ENCODE measurements at places on chromosomes 1 and 21.
A peak's percentile ranks its signal among the peaks of the same experiment; 100 is the strongest.

DNA sequence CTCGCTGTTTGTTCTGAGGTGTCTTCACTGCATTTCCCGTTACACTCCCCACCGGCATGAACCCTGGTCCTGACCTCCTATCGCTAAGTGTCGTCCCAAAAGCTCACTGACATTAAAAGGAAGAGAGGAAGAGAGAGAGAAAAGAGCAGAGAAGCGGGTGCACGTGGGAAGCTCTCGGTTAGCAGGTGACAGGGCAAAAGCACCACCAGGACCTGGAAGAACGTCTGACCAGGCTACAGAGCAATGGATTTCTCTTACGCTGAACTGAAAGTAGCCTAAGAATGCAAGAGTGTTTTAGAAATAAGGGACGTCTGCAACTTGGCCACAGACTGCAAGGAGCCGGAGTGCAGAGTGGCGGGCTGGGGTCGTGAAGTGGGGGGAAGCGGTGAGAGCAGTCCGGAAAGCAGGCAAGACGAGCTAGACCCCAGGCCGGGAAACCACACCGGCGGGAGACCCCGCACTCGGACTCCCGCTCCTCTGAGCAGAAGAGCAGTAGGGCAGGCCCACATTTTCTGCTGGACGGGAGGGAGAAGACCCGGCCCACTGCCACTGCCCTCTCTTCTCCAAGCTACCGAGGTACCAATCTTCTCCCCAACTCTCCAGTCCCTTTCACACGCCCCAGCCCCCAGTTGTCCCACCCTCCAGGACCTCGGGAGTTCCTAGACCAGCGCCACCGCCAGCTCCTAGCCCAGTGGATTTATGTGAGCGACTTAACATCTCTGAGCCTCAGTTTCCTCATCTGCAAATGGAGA lies 8.3 kb upstream of the MPZL1 start:
- no peak for DNase-seq

DNA sequence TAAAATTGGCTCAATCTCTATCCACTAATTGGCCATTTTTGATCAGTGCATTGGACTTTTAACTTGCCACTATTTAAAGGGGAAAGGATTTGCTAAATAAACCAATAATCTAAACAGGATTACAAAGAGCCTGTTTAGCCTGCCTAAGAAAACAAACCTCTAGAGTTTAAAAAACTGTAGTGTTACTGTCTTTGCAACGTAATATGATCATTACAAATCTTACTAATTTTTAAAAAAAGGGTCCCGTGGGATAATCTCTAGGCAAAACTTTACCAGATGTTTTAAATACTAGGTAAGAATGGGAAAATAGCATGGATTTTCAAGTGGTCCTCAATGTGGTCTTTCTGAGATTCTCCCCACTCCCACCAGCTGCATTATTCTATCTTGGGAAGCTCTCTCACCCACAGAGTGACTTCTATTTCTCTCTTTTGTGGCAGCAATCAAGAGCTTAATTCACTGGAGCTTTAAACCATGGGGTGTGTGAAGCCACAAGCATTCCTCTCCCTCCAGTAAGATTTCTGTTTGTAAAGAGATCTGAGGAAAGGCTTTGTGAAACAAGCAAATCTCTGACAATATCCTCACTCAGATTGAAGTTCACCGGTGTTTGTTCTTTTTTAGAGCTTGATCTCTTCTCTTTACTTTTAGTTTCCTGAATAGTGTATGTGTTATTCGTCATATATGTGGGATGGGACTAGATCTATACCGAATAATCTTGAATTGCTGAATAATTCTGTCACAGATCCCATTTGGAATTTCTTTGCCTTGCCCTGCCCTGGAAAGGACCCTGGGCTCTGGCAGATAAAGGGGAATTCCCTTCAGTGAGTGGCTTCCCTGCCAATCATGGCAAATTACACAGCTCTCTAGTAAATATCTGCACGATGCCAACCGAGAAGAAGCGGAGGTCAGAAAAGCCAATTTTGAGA lies 132.2 kb downstream of the TLR5 start:
- peak; percentile 19 for DNase-seq

DNA sequence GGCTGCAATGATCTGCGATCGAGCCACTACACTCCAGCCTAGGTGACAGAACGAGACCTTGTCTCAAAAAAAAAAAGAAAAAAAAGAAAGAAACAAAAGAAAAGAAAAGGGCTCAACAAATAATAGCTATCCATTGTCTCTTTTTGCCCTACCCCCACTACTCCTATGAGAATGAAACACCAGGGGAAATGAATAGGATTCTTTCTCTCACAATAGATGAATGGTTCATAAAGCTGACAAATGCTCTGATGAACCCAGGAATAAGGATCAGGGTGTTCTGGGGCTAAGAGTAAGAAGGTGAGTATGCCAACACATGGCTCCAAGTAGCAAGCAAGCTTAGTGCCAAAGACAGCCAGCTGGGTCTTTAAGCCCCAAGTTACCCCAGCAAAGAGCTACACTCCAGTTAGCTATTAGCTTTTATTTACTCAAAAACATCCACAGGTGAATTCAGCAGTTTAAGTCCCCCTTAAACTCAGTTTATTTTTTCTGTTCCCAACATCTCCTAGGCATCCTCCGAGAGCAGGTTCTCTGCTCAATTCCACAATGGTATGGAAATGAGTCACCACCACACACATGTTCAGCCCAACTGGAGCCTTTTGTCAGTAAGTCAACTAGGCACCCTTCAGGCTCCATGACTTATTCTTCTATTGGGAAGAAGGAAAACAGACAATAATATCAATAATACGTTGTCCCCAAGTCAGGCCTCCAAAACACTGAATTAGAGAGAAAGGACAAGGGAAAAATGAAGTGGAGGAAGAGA lies 4.2 kb downstream of the ADORA3 start:
- DNase-seq = no peak

- DNase-seq = no peak
Measured at GRCh38 chr1:177783051-177783450, 186.8 kb downstream of the SEC16B start.

- no peak for DNase-seq
Measured at GRCh38 chr1:156259805-156260204, 11.9 kb upstream of the PAQR6 start.

DNA sequence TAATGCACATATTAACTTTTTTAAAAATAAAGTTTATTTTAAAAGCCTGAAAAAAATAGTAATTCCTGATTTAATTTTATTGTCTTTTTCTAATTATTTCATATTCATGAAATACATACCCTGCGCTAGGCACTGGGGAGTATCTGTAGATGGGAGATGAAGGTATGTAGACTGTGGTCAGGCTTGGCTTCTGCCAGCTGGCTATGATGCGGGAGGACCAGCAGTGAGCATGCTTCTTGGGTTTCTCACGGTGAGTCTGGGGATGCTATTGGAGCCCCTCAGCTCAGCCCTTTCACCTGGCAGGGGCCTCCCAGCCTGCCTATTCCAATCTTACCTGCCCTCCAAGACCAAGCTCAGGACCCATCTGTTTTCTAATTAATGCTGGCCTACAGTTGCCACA lies 138.4 kb downstream of the NOS1AP start:
- no peak for DNase-seq

GRCh38 chr21:27570306-27570868 lies 603.5 kb upstream of the ADAMTS5 start:
- peak; percentile 96 for DNase-seq

GRCh38 chr1:15062479-15063099 lies 91.0 kb upstream of the TMEM51 start:
- DNase-seq = no peak

- no peak for DNase-seq
Measured at GRCh38 chr1:236768601-236769000, 26.5 kb upstream of the MTR start.

DNA sequence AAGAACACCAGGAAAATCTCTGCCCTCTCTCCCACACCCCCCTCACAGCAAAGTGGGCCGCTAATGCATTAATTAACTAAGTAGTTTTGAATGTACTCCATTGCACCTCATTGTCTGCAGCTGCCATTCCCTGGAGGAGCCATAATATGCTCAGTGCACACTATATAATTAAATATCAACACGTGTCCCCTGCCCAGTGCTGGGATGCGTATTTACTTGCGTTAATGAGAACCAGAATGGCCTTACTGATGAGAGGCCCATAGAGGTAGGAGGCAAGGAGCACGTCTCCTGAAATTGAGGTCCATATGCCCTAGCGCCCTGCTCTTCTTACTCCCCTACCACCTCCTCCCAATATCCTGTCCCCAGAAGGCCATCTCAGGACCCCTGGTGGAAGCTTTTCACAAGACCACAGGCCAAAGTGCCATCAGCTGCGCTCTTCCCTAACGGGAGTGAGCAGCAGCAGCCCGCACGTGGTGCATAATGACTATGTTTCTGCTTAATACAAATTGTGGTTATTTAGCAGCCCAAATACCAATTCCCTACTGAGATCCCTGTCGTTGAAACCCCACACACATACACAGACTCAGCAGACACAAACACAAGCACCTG lies 76.8 kb downstream of the PLXNA2 start:
- no peak for DNase-seq

- no peak for DNase-seq
Measured at GRCh38 chr21:44477131-44477530, 21.8 kb downstream of the LRRC3 start.

DNA sequence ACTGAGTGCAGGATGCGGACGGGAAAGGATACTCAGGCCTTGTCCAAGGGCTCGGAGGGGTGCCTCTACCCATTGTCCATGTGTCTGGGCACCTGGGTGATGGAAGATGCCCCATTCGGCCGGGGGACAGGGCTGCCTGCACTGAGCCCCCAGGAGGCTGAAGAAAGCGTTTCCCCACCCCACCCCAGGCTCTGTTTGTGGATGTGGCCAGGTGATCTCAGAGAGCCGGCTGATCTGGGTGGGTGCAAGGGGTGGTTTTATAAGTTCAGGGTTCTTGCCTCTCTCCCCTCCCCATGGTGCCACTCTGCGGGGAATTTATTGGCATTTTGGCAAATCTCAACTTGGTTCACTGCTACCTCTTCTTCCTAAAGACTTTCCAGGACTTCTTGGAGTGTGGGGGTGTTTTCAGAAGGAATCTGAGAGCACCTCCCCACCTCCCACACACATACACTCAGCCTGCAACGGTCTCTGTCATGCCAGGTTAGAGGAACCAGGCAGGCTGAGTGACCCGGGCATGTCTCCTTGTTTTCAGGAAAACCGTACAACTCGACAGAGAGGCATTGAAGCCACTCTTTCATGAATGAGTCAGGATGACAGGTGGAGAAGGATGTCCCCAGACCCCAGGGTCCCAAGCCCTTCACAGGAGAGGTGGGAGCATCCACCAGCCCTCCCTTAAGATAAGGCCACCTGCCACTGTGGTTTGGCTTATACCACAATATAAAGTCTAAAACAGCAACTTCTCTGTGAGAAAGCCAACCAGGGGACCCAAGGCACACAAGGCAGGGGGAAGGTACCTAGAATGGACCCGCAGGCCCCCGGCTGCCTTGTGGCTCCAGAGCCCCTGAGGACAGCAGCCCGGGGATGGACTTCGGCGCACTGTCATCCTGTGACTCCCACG lies 174.9 kb downstream of the ETS2 start:
- no peak for DNase-seq

- no peak for DNase-seq
Measured at GRCh38 chr21:16873176-16873575, 639.7 kb upstream of the CXADR start.

DNA sequence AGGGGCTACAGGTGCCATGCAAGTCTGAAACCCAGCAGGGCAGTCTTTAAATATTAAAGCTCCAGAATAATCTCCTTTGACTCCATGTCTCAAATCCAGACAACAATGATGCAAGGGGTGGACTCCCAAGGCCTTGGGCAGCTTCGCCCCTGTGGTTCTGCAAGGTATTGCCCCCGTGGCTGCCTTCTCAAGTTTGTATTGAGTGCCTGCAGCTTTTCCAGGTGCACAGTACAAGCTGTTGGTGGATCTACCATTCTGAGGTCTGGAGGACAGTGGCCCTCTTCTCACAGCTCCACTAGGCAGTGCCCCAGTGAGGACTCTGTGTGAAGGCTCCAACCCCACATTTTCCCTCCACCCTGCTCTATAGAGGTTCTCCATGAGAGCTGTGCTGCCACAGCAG lies 3.7 kb upstream of the MROH9 start:
- DNase-seq = no peak

- peak; percentile 32 for DNase-seq
Measured at GRCh38 chr1:221575605-221576004, 166.3 kb downstream of the DUSP10 start.

- peak; percentile 81 for DNase-seq
Measured at GRCh38 chr1:31939484-31940329, 1.5 kb upstream of the PTP4A2 start.

DNA sequence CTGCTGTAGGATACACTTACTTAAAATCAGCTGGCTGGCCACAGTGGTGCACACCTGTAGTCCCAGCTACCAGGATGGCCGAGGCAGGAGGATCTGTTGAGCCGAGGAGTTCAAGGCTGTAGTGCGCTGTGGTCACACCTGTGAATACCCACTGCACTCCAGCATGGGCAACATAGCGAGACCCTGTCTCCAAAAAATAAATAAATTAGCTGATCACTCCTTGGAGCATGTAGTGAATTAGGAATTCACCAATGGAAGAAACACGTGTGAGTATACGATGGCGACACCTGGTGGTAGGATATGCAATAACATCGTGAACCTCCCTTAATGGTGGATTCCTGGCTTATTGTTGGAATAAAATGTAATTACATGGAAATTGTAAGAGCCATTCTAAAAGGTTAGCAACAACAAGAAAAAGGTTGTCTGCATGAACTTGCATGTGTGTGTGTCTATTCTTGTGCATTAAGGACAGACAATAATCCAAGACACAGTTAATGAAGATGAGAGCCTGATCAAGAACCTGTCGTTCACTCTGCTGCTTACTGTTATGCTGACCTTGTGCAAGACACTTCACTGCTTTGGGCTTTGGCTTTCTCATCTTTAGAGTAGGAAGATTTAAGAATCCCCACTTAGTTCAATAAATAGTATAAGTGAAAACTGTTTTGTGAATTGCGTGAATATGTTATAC lies 38.6 kb upstream of the COX20 start:
- DNase-seq = peak; percentile 52

DNA sequence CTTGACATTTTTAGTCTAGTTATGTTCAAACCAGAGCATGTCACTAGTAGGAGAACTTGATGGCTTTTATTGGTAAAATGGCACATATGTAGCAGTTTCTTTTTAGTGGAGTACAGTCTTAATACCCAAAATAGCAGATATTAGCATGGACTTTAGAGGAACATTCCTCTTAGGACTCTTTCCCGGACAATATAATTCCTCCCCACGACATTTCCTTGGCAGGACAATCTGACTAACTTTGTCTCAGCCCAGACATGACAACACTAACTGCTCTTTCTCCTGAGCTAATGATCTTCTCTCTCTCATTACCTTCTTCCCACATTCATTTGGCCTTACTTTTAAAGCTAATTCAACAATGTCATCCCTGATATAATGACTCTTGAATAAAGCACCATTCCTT lies 62.5 kb downstream of the ADAMTS1 start:
- no peak for DNase-seq

DNA sequence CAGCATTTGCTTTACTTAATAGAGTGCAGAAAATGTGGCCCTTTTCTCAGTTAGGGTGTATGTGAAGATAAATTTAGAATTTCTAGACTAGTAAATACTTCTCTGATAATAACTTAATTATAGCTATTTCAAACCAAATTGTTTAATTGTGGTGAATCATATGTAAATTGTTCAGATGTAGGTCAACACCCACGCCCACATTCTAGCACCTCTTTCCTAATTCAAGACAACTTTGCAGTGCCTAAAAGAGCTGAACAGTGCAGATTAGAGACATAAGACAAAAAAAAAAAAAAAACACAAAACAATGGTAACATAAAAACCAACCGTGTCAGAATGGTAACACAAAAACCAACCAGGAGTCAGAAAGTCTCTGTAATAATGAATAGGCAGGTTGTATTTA lies 758.3 kb downstream of the USP25 start:
- DNase-seq = no peak

All from fibroblast of skin of abdomen (primary cell).